ENCODE measurements at places on chromosomes 12 and 14.

DNA sequence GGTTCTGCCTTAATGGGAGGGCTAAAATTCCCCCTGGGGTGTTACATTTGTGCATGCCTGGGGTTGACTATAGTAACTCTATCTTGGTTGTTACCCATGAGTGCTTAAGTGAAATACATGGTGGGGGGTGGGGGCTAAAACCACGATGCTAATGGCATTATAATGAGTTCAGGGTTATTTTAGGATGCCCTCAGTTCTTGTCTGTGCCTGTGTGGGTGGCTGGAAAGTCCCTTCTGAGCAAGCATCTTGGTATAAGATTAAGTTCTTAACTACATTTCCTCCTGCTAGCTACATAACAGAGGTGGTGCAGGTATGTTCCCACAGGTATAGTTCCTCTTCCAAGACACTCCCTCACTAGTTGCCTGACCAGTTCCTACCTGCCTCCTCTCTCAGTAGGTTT is 822.3 kb downstream of the LRFN5 start:
- DNase-seq: peak; percentile 1

DNA sequence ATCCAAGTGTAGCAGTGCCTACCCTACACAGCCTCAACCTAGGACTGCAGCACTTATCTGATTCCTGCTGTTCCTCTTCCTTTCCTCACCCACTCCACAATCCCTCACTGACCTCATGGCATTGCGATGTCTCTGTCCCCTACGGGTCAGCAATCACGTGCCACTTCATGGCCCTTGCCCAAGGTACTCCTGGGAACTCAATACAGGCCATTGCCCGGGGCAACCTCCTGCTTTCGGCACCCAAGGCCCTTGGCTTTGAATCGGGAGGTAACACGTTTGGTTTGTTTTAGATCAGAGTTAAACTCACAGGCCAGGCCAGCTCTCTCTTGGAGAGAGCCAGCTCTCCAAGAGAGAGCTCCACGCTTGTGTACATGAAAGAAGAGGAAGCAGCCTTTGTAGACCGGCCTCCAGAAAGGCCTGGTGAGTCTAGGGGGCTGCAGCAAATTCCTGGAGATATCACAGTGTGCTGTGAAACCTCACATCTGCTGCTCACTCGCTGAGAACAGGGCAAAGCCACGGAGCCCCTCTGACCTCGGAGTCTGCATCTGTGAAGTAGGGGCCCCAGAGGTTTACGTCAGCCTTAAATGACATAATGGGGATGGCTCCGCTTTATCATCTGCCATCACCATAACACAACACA is 12.2 kb downstream of the CLMN start:
- no peak for DNase-seq

GRCh38 chr12:56346675-56347074 is 8.0 kb downstream of the IL23A start:
- peak; percentile 26 for DNase-seq

GRCh38 chr12:50750366-50750765 is 13.5 kb upstream of the ATF1 start:
- no peak for DNase-seq

GRCh38 chr12:67650388-67651131 is 2.0 kb downstream of the DYRK2 start:
- peak; percentile 26 for DNase-seq

- no peak for DNase-seq
These were observed 355.3 kb downstream of the GLT1D1 start for GRCh38 chr12:129208566-129208965.

GRCh38 chr12:25557830-25558436 is 4.8 kb upstream of the LMNTD1 start:
- peak; percentile 14 for DNase-seq

DNA sequence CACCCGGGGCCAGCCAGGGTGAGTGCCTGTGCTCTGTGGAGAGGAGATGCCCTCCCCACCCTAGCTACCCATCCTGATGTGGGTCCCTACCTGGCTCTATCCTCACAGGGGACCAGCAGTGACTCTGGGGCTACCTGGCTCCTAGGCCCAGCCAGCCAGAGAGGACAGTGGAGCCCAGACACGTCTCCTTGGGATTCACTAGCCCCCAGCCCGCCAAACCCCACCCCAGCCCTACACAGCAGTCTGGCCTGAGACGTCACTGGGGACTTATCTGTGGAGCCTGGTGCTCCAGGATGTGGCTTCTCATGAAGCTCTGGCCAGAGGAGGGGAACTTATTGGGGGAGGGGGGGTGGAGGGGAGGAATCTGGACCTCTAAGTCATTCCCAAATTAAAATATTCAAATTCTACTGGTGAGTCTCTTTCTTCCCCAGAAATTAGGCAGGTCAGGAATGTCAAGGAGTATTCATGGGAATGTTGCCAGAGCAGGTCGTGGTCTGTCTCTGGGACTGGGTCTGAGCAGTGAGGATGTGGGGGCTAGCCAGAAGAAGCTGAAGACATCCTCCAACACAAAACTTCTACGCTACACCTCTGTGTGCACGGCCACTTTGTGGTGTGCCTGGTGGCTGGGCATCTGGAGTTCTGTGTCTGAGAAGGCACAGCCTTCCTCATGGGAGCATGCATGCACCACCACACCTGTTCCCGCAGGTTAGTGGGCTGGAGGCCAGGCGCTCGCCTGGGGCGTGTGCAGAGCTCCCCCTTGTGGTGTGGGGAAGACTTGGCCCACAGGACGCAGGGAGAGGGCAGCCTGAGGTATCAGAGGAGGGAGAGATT is 2.7 kb downstream of the CMTM5 start:
- peak; percentile 73 for DNase-seq

DNA sequence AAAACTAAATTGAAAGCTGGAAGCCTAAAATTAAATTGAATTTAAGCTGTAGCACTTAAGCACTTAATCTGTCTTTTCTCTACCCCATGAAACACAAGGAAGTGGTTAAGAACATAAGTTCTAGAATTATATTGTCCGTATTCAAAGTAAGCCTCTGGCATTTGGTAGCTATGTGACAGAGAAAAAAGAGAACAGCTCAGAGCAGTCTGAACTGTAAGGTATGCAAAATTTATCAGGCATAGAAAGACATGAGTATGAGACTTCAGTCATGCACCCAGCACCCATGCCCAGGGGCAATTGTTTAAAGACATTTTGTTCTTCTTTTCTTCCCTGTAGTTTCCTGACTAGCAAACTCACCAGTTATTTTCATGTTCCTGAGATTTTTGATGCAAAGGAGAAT is 116.7 kb downstream of the KCNMB4 start:
- no peak for DNase-seq

- peak; percentile 71 for DNase-seq
These were observed 125.7 kb downstream of the TSPAN9 start for GRCh38 chr12:3202734-3203446.

- no peak for DNase-seq
These were observed 21.3 kb downstream of the POU6F1 start for GRCh38 chr12:51196547-51196946.

All from stimulated activated CD4-positive, alpha-beta T cell treated with anti-CD3 and anti-CD28 coated beads, Interleukin-15, amount 100 ng/mL, for 24 hours (primary cell).